ENCODE measurements at places on chromosomes 3 and 15. TPM values are rescaled to one million over a fixed set of nuclear protein-coding genes. Genes with fewer than 3 reads are reported as not detected.

CHRNA7 gene
- 17.8 TPM for total RNA-seq

MAPKBP1 gene
- total RNA-seq = 159 TPM

FSIP1 gene
- total RNA-seq = 5.8 TPM

HYAL2 gene
- total RNA-seq = 111 TPM

SRGAP3 gene
- 58.5 TPM for total RNA-seq

GTF2A2 gene
- total RNA-seq = 120 TPM

SQOR gene
- 9.1 TPM for total RNA-seq

STRC gene
- 10.1 TPM for total RNA-seq

XCR1 gene
- total RNA-seq = 0.16 TPM

NR1I2 gene
- 0.47 TPM for total RNA-seq

VIPR1 gene
- total RNA-seq = 10.2 TPM

SLC22A14 gene
- 2.7 TPM for total RNA-seq

C3orf22 gene
- total RNA-seq = 33.0 TPM

LRTM1 gene
- not detected for total RNA-seq

- DNase-seq = peak; percentile 32
Measured at GRCh38 chr15:34984889-34985630, 3.0 kb downstream of the ZNF770 start.

- DNase-seq = no peak
Measured at GRCh38 chr3:197407526-197407925, 109.1 kb upstream of the DLG1 start.

DNA sequence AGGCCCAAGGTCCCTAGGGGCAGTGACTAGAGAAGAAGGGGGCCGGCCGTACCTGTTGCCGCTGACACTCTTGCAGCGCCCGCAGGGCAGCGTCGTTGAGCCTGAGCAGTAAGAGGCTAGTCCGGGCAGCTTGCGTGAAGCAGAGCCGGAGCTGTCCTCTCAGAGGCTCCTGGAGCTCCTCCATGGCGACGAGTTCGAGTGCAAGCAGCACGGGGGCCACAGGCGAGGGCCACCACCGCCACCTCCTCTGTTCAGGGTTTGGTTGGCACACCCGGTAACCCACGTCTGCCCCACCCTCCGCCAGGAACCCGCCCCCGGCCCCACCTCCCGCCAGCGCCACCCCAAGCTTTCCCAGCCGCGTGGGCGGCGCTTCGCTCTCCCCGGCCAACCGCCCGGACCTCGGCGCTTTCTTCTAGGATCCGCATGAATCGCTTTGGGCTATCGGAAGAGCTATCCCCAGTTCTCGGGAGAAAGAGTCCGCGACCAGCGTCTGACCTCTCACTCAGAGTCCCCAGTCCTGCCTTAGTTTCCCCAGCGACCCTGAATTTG, at the start of gene ELL3:
TSS of gene ELL3 (minus strand) at position 249 of the 549 bp plus-strand sequence. CDS start at position 184, 65 bp downstream.
- peak; percentile 78 for DNase-seq

- DNase-seq = no peak
Measured at GRCh38 chr3:160200353-160200752, 24.9 kb upstream of the C3orf80 start.

GRCh38 chr3:9088441-9089353, 125.4 kb upstream of the RAD18 start:
- DNase-seq = no peak

DNA sequence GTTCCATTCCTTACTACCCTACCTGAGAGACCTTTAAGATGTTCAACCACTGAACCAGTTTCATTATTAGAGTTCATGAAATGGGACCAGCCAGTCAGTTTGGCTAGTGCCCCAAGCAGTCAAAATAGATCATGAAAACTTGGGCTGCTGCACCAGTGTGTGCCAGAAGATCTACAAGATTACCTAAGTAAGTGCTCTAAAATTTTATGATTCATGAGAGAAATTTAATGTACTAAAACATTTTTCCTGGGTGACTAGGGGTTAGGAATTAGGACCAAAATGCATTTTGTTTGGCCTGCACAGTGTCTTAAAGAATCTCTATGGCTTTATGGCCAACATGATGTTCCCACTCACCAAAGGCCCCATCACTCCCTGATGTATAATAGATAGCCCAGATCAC, 214.7 kb downstream of the ATP8B4 start:
- no peak for DNase-seq

DNA sequence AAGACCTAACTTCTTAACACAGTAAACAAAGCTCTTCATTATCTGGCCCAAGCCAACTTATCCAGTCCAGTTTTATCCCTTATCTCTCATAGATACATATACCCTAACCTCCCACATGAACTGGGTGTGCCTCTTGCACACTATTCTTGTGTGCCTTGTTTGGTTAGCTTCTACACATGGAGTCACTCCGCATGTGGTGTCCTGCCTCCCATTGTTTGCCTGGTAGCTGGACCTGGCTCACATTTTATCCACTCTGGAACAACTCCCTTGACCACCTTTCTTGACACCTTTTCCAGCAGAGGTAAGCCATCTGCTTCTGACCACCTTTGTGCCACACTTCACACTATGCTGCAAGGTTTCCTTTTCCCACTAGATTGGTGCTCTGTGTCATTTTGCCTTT, 15.2 kb downstream of the TIPARP start:
- DNase-seq = no peak

- no peak for DNase-seq
Measured at GRCh38 chr3:117801912-117802239, 1092.3 kb downstream of the TUSC7 start.

DNA sequence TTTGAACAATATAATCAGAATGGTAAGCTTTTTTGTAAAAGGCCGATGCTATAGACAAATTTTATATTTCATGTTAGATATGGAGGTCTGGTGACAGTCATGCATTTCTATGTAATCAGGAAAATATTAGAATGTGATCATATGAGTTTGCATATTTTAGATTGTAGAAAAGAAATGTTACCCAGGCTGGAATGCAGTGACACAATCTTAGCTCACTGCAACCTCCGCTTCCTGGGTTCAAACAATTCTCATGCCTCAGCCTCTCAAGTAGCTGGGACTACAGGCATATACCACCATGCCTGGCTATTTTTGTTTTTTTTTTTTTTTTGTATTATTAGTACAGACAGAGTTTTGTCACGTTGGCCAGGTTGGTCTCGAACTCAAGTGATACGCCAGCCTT, 152.0 kb downstream of the LMLN start:
- no peak for DNase-seq

DNA sequence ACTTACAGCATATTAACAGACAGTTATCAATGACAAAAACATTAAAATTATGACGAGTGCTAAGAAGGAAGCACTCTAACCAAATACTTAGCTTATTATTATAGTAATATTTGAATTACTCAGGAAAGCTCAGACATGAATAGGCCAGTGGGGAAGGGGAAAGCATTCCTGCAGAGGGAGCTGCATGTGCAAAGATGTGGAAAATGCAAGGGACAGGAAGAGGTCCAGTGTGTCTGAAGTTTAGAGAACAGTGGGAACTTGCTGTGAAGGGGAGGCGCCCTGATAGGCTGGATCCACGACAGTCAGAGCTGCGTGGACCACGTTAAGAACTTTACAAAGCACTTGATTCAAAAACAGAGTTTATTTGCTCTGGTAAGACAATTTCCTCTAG, 1.2 kb upstream of the SPICE1 start:
- DNase-seq = peak; percentile 47

GRCh38 chr3:178588628-178589027, 52.4 kb downstream of the KCNMB2 start:
- no peak for DNase-seq

DNA sequence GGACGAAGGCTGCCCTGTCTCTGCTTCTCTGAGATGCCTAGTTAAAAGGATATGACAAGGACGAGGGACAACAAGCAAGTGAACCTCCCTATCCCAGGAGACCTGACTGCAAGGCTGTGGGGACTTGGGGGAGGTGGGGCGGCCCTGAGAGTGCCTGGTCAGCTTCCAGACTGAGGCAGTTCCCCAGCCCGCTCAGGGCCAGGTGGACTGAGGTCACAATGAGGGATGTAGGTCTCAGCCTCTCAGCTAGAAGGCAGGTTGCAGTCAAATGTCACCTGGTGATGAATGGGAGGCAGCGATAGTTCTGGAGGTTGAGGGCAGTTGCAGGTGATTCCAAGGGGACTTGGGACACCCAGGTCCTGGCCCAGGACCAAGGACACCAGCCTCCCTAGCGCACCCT, 30.6 kb downstream of the TKT start:
- no peak for DNase-seq

- DNase-seq = no peak
Measured at GRCh38 chr3:125154800-125155269, 57.7 kb downstream of the SLC12A8 start.

DNA sequence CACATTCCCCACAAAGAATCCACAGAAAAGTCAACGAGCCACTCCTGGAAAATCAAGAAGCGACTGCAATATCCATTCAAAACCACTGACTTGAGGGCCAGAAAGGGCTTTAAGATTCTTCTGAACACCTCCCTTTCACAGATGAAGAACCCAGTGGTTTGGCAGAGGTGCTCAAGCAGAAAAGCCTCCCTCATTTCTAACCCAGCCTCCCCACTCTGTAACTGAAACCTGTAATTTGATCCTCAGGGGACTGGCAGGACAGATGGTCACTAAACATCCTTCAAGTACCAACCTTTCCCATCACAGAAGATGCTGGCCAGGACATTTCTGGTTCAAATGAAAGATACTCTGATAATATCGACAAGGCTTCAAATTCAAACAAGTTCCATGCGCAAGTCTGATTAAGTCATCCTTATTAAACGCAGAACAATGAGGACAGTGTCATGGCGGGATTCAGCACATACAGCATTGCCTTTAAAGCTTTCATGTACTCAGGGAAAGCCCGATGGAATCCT, 5.5 kb downstream of the SEMA5B start:
- no peak for DNase-seq

GRCh38 chr3:138066383-138066782, 49.0 kb downstream of the DZIP1L start:
- no peak for DNase-seq

DNA sequence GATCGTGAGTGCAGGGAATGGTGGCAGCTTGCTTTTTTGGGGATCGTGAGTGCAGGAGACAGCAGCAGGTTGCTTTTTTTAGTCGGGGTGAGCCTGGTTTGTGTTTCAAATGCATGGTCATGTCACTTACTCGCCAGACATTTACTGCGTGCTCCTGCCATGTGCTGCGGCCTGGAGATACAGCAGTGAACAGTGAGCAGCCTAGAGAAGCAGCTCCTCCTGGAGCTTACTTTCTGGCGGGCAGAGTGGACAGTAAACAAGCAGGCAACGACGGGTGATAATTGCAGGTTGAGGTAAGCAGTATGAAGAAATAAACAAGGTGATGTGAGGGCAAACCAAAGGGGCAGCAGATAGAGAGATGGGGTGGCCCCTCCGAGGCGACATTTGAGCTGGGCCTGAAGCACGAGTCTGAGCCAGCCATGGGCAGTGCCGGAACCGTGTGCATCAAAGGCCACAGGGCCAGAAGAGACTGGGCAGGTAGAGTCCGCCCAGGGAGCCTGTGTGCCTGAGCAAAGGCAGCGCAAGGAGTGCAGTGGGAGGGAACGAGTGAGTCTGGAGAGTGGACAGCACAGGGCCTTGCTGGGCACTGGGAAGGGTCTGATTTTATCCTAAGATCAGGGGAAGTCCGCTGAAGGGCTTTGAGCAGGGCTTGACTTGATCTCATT, 57.3 kb upstream of the RASA2 start:
- no peak for DNase-seq

DNA sequence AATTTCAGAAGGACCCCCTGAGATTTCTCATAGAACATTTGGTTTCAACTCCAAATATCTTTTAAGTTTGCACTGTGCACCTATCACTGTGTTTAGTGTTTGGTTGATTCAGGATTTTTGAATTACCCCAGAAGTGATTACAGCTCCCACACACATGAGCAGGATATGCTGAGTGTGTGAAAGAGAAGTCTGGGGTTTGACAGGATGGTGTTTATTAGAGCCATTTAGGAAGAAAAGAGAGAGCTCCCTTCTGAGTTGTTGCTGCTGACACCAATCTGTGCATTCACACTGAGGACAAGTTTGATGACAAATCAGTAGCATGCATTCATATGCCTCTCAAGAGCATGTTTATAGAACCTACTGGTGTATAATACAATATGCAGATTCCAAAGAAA, 118.1 kb downstream of the RPL22L1 start:
- DNase-seq = no peak

DNA sequence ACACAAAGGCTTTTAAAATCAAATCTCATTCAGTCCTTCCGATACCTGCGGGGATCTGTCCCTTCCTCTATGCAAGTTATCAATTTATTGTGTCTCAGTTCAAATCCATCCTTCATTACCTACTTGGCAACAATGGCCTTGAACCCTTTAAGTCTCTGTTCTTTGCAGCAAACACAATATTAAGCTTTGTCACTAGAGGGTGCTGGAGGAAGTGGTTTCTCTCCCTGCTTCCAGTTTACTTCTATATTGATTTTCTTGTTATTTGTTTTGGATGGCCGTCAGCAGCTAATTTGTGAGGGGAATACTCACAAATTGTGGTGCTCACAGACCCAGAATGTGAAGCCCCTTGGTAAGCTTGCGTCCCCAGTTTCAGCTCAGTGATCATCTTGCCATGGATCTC, 278.3 kb downstream of the FGF12 start:
- DNase-seq = no peak

GRCh38 chr3:38528457-38528856, 32.3 kb downstream of the EXOG start:
- DNase-seq = no peak

DNA sequence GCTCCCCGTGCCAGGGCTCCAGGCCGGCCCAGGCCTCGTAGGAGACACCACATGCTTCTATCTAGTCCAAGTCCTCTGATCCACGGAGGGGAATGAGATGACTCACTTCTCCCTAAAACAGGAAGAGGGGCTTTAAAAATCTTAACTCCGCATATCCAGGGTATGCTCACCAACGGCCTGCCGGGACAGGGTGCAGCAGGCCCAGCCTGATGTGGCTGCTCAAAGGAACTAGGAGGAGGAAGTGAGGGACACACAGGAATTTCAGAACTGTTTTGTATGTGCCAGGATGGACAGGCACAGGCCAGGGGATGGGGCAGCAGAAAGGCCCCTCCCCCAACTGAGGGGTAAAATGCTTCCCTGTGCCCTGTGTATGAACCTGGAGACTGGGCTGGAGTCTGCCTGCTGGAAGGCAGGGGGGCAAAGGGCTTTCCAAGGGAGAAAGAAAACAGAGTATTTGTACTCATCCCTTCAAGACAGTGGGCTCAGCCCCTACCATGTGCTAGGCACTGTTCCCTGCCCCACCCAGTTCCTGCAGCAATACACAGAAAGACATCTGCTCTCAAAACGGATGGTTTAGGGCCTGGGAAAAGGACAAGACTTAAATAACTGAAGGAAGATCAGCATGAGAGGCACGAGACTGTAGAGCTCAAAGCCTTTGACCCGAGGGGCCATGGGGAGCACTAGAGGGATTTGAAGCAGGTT, 22.1 kb downstream of the CHDH start:
- no peak for DNase-seq

- DNase-seq = no peak
Measured at GRCh38 chr3:48268936-48269561, 28.1 kb downstream of the ZNF589 start.

- DNase-seq = no peak
Measured at GRCh38 chr15:101497484-101498034, 8.1 kb upstream of the PCSK6 start.
